ENCODE measurements at places on chromosomes 3 and 15.

GRCh38 chr3:12966847-12967605, 106.2 kb downstream of the IQSEC1 start:
- DNase-seq: no peak

DNA sequence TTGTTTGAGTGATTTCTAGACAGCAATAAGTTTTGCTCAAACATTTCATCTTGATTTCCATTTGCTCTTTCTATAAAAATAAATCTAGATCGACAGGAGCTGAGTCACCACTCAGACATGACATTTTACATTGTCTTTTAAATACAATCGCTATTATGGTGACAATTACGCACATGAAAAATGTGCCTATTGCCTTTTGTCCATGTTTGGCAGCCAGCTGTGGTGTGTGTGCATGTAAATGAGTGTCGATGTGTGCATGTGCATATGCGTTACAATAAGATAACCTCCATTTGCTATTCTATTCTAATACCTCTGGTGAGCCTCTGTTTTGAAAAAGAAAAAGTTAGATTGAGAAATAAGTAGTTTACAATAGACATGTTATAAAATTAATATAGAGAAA, 89.7 kb upstream of the GRM7 start:
- no peak for DNase-seq

GRCh38 chr15:71628988-71629770, 181.2 kb upstream of the NR2E3 start:
- DNase-seq: no peak

- no peak for DNase-seq
Observed at GRCh38 chr3:46575577-46576222, 9.6 kb upstream of the LRRC2 start.

DNA sequence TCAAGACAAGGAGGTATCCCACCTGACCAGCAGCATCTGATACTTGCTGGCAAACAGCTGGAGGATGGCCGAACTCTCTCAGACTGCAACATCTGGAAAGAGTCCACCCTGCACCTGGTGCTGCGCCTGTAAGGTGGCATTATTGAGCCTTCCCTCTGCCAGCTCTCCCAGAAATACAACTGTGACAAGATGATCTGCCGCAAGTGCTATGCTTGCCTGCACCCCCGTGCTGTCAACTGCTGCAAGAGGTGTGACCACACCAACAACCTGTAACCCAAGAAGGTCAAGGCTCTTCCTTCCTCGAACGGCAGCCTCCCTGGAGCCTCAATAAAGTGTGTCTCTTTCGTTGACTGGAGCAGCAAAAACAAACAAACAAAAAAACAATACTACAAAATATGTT, 2.2 kb upstream of the SLC4A7 start:
- no peak for DNase-seq

GRCh38 chr3:161409069-161409468, 37.8 kb upstream of the SPTSSB start:
- DNase-seq: no peak

- no peak for DNase-seq
Observed at GRCh38 chr3:99850608-99851007, 32.9 kb downstream of the CMSS1 start.

DNA sequence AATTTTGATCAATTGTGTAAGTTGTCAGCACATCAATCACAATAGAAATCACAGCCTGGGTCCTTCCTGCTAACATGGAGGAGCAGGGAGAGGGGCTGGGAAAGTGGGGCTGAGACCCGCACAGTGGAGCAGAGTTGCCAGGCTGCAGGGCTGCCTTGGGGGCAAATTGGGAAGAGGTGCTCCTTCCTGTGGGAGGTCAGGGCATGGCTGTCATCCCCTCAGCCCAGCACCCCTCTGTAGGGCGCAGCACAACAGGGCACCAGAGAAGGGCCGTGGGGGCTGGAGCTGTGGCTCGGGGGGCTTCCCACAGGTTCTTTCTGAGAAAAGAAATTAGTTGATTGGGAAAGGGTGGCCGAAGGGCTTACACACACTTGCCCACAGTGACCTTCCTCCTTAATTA, 126.3 kb downstream of the NSMCE3 start:
- no peak for DNase-seq

- DNase-seq: no peak
Observed at GRCh38 chr3:145639003-145639606, 521.9 kb downstream of the PLOD2 start.

- peak; percentile 30 for DNase-seq
Observed at GRCh38 chr3:33879540-33879939, 81.1 kb downstream of the PDCD6IP start.

DNA sequence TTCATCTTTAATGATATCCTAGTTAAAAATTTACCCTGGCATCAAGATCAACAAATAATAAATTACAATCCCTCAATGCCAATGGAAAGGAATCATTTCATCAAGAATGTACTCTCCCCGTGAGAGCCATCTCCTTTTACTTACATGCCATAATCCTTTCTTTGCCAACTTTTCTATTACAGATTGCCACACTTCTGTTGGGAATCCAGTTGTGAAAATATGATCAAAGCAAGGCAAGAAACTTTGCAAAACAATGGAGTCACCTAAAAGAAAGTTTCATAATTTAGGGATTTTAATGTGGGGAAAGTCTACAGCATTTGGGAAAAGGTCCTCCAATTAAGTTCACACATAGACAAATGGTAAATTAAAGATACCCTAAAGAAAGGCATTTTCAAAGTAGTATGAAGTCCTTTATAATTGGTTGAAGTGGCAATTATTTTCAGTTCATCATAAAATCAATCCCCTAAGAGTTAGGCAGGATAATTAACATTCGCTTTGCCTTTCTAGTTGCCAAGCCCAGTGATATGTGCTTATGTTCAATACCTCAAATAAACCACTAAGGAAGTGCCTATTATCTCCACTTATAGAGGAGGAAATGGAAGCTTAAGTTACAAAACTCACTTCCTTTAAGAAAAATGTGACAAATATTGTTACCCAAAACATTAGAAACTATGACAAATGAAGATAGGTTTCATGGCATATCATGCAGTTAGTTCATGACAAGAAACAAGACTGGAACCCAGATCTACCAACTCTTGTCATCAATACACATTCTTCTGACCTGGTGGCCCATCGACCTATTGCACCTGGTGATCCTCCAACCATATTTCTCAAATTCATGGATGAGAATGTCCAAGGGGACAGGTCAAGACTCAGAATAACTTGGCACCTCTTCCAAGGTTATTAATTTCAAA, 49.1 kb downstream of the TRANK1 start:
- DNase-seq: no peak

DNA sequence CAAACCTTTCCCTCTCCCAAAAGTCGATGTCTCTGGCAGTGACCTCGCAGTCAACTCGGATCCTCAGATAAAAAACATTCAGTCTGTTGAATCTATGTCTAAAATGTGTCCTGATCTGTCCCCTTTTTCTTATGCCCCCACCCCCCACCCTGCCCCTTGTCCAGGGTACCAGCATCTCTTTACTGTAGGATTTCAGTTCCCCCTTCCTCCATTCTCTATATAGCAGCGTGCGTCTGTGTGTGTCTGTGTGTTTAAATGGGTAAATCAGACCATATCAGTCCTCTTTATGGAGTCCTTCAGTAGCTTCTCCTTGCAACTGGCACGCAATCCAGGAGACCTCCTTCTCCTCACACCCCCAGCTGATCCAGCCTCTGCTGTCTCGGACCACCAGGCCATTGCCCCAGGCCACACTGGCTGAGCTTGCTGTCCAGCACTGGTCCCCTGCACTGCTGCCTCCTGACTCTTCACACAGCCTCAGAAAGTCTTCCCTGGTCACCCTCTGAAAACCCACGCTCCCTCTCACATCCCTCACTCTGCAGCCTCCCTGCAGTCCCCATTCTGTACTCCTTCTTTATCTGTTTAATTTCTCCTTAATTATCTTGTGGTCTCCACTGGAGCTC, 1.5 kb downstream of the LRRK1 start:
- DNase-seq: no peak

DNA sequence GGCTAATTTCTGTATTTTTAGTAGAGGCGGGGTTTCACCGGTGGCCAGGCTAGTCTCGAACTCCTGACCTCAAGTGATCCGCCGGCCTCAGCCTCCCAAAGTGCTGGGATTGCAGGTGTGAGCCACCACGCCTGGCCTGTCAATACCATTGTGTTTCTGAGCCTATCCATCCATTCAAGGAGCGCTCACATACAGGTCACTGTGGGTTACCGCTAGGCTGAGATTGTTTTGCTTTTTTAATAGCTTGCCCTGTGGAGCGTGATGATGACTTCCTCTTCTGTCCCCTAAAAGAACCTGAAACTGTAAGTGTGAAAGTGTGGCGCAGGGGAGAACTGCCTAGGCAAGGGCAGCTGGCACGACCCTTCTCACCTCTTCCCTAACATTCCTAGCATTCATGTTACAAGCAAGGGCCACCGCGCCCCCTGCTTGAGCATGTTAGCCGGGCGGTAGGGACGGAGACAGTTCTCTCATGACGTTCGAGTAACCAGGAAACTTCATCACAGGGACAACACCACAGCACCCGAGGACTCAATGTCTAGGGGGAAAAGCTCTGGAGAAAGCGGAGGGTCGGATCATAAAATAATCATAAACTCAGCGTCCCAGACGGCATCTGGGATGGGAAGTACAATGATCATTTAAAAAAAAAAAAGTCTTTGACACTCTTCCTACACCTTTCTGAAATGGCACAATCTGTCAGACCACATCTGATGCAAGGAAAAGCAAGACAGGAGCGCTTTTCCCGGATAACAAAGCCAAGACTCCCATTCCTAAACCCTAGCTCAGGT, 790 bp downstream of the LAMP3 start:
- DNase-seq: no peak

DNA sequence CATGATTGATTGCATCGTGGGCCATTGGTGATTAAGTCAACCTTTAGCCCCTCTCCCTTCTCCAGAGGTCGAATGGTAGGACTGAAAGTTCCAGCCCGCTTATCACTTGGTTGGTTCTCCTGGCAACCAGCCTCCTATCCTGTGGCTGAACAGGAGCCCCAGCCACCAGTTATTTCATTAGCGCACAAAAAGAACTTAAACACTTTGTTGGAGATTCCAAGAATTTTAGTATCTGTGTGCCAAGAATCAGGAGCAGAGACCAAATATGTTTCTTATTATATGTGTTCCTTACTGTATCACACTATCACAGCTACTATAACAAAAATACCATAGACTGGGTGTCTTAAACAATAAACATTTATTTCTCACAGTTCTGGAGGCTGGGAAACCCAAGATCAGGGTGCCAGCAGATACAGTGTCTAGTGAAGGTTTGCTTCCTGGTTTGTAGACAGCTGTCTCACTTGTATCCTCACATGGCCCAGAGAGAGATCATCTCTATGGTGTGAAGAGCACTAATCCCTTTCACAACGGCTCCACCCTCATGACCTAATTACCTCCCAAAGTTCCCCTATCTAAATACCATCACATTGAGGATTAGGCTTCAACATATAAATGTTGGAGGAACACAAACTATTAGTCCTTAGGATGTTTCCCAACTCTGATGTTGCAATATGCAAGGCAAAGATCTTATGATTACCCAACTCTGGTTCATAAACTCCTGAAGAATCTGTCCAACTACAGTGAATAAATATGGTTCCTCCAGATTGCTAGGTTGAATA, 30.5 kb upstream of the APH1B start:
- no peak for DNase-seq

- DNase-seq: no peak
Observed at GRCh38 chr15:37143351-37143750, 43.0 kb upstream of the MEIS2 start.

GRCh38 chr3:161199926-161200325, 21.2 kb upstream of the NMD3 start:
- no peak for DNase-seq

DNA sequence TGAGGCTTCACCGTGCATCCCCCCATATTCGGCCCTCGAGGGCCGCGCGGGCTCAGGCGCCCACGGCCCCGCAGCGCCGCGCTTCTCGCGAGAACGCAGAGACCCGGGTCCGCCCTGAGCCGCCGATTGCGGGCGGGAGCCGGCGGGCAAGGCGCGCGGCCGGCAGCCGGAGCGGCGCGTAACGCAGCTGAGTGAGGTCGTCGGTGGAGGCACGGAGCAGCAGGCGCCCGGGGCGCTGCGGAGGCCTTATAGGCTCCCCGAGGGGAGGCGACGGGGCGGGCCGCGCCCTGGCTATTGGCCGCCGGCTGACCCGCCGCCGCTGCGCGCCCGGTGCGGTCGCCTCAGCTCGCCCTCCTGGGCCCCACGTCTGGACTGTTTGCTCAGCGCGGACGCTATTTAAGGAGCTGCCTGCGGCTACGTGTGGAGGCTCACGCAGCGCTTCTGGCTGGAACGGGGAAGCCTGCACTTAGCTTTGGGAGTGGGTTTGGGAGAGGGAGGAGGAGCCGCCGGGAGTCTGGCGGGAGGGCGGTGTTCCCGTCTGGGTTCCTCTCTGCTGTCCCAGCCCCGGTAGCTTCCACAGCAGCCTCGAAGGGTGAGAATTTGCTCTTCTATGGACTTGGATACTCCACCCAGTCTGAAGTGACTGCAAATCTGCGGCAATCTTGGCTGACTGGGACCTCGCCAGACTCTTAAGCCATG, at the start of gene PLOD2:
TSS of gene PLOD2 (minus strand) at position 221 of the 699 bp plus-strand sequence. CDS start at position 26, 195 bp downstream.
- no peak for DNase-seq

GRCh38 chr15:48828906-48829305, 18.0 kb upstream of the CEP152 start:
- DNase-seq: no peak

DNA sequence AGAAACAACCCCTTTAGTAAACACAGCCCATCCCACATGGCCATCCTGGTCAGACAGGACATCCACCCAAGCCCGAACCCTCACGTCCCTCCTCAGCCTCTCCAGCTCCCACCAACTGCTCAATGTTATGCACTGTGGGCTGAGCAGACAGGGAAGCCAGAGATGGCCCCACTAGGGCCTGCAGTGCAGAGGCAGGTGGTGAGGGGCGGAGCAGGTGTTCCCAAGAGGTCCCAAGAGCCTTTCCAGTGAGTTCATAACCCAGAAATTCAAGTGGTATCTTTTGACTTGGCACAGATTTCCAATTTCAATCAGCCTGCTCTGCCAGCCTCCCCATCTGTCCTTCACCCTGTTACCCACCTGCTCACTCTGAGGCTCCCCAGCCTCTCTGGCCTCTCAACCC, 130.3 kb downstream of the LIPC start:
- DNase-seq: no peak

All from NCI-H2029 treated with DMSO at 0.1 percent for 48 hours (cell line).